NCI-H524 treated with DMSO at 0.1 percent for 48 hours (cell line): ENCODE measurements at places on chromosomes 6 and 20.

- DNase-seq = no peak
Measured at GRCh38 chr6:155122199-155122950, 127.3 kb downstream of the TIAM2 start.

GRCh38 chr6:124546601-124547000 is 415.6 kb upstream of the RNF217 start:
- DNase-seq = no peak

DNA sequence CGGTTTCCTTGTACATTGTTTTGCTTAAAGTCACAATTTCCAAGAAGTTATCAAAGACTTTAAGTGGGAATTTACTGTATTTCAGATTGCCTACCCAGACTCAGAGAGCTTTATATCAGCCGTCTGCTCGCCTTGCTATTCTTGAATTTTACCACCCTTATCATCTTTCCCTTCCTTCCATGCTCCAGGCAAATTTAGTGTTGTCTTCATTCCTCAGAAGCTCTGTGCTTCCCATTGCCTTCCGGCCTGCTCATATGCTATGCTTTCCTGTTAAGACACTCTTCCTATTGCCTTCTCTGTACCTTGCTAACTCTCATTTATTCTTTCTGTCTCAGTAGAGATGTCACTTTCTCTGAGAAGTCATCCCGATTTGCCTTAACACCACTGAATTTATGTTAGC is 52.1 kb downstream of the CD2AP start:
- no peak for DNase-seq

DNA sequence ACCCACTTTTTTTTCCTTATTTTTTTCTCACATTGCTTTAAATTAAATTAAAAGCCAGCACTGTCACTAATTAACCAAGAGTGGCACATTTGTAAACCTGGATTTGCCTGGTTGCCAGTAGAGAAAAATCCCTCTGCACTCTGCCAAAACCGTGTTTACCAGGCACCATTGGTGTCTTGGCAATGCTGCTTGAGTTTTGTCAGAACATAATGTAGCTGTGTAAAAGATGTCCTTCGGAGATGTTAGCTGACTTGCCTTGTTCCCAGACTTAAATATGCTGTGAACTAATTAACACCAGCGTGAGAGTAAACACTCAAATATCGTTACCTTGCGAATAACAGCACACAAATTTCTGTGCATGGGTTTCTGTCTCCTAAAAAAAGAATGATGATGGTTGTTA is 694.9 kb upstream of the ID4 start:
- no peak for DNase-seq

DNA sequence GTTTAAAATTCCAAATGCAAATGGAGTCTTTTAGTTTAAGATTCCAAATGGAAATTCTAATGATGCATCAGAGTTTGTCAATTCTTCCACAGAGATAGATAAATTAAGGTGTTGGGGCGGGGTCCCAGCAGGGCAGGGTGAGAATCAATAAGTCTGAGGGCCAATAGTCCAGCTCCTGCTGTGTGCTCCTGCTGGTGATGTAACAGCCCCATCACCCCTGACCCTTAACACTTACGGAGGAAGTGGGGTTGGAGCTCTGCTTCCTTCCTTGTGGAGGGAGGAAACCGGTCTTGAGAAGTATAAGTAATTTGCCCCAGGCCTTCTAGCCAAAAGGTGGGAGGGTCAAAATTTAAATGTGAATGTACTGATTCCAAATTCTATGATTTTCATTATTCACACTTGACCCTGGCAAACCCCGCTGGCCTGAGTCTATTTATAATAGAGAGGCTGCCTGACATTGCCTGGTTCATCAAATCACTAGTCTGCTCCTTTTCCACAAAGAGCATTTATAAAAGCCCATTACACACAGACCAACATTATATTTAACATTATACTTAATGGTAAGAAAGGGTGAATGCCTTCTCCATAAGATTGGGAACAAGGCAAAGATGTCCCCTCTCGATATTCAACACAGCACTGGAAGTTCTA is 17.2 kb downstream of the ZBTB2 start:
- no peak for DNase-seq

- DNase-seq = no peak
Measured at GRCh38 chr6:88376197-88376596, 210.1 kb upstream of the CNR1 start.

DNA sequence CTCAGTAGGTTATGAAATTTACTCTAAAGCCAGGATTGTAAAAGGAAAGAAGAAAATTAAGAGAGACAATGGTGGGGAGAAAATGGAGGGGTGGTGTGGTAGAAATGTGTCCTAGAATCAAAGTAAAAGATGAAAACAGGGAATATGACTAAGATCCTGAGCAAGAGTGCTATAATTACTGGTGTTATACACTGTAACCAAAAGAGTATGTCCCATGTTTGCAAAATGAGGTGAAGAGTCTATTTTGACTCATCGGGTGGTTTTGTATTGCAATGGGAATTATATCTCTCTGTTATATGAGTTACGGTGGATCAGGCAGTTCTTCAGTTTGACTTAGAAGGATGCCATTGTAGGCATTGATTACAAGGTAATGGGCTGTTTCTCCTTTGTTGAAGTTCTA is 8.5 kb downstream of the L3MBTL3 start:
- no peak for DNase-seq

- DNase-seq = no peak
Measured at GRCh38 chr6:21826904-21827303, 233.4 kb downstream of the SOX4 start.

DNA sequence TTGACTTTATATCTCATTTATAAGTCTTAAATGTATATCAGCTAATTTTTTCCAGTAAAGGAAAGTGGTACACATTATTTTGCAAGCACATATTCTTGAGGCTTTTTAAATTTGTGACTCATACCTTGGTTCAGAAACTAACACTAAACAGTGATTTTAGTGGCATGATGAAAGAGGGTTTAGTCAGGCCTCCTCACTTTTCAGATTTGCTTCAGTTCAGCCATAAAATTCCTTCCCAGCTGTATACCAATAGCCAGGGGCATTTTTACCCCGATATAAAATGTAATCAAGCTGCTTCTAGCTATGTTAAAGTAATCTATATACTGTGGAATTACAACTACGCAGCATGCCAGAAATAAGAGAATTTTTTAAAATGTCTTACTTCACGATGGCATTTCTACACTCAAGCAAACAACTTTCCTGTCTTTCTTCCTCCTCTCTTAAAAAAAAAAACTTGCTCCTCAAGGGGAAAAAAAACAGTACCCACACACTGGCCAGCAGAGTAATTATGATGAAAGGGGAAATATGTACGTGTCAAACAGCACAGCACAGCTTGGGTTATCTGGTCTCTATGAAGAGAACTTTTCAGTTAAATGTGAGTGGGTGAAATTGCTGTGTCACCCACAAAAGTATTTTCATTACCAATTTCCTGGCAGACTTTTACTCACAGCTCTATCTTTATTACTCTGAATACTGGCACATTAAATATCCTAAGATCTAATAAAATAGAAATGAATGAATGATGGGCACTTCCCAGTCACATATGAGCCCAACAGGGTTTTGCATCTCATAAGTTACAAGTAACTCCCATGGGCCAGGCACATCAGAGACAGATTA is 244.8 kb upstream of the TENT5A start:
- DNase-seq = no peak

DNA sequence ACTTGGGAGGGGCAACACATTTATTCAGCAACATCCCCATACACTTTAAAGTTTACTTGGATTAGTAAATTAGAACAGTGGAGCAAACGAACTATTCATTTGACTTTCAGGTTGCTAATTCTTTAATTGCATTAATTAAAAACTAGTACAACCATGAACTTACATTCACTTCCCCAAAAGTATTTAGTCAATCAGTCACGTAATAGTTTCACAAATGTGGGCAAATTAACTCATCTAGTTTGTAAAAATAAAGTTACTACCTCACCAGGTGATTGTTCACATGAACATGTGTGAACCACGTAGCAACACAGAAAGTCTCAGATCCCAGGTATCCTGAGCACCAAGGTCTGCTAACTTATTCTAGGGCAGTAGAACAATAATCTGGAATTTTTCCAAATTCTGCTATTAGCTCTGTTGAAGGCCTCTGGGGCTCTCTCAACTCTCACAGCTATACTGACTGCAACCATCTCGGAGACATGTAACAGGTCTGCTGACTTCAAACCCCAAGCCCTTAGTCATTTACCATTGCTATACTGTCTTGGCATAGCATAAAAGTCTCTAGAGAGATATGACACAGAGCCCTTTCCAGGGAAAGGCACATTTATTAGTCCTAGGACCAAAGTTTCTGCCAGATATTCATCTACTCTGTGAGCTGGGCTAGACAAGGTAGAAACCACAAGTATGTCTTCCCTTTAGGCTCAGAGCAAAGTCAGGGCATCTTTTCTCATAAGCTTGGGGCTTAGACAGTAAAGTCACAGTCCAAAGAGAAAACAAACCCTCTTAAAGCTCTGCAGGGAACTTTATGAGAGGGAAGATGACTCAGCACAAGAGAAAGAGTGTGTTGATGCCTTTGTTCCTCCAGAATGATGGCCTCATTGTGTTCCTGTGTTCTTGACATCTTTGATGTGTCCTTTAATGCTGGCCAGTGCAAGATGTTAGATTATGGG is 50.9 kb upstream of the CCDC28A start:
- no peak for DNase-seq

- no peak for DNase-seq
Measured at GRCh38 chr6:152975204-152975915, 7.5 kb downstream of the FBXO5 start.

DNA sequence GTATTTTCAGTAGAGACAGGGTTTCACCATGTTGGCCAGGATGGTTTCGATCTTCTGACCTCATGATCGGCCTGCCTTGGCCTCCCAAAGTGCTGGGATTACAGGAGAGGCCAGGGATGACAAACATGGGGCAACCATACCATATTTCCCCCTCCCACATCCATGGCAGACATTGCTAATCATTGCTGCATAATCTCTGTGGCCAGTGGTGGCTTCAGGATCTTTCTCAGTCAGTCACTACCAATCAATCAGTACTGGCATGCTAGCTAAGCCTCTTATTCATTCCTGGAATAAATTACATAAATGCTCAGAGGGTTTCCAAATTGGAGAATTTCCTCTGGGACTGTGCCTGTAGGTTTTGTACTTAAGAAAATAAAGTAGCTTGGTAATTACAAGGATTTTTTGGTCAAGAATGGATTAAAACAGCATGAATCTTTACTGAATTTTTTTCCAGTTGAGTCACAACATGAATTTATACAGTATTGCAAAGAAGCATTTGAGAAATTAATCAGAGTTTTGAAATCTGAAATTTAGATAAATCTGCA is 138.1 kb downstream of the FNDC1 start:
- DNase-seq = no peak

DNA sequence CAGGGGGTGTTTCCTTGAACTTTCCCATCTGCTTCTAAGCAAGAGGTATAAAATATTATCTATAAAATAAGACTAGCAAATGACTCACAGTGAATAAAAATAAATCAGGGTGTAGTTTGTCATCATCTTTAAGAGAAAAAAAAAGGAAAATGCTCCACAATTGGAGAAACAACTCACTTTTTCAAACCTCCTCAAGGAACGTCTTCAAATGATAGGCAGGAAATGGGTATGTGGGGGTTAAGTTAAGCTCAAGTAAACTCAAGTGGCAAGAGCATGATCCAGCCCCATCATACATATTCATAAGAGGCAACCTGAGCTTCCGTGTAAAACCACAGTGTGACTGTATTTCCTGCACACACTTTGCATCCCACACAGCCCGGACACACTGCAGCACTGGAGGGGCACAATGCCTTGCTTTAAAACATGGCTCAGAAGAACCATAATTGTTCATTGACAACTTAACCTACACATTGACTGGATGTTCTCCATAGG is 58.5 kb upstream of the CEP85L start:
- peak; percentile 73 for DNase-seq

DNA sequence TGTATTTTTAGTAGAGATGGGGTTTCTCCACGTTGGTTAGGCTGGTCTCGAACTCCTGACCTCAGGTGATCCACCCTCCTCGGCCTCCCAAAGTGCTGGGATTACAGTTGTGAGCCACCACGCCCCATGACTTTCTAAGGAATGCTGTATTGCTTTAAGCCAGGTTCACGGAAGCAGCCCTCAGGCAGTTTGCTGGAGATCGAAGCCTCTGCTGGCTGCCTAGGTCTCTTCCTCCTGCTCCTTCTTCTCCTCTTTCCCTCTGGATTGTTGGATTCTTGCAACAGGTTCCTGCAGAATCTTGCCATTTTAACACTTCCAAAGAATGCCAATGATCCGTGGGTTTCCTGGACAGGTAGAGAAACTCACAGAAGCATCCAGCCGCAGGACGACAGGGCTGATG is 29.3 kb upstream of the B4GALT5 start:
- DNase-seq = no peak

- DNase-seq = no peak
Measured at GRCh38 chr6:28817808-28818145, 106.0 kb downstream of the TRIM27 start.

DNA sequence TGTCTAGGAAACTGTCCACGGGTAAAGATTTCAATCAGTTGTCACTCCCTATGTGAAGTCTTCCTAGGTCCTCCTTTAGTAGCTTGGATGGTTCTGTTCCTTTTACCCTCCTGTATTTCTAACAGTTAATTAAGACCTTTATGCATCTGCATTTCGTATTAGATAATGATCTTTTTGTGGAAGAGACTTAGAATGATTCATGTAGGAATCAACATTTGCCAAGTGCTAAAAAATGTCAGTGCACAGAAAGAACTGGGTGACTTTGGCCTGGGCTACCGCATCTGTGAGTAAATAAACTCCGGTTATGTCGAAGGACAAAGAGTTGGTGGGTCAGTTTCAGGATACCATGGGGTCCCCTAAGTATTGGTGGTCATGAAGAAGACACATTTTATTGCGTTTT is 918.0 kb downstream of the TFAP2A start:
- DNase-seq = no peak

DNA sequence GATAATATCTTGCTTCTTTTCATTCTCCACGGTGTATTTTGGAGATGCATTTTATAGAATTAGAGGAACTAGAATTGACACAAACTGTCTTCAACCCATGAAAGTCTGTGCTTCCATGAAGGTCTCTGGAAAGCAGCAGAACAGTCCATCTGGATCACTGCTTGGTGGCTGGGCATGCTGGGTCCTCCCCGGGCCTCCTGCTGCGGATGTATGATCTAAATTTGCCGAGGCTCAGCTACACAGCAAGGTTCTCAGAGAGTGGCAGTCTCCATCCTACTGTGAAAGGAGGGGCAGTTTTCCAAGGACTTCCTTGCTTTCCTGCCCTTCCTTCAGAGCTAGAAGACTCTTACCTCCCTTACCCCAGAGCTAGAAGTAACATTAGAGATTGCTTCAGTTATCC is 15.1 kb downstream of the PKIG start:
- DNase-seq = no peak

DNA sequence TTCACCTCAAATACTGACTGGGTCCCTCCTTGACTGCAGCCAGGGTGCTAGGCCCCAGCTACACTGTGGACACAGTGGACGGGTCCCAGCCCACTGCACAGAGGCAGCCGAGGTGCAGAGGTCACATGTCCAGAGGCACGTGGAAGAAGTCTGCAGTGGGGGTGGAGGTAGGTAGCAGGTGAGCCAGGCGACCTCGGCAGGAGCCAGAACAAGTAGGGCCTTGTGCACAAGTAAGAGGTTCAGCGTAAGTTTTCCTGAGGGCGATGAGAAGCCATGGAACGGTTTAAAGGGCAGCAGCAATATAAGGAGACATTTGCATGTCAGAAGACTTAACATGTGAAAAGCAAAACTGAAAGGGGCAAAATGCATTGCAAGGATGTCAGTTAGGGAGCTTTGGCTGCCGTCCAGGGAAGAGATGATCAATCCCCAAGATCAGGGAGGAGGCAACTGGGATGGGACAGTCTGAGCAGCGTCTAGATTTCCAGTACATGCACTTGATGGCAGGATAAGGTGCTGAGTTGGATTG is 49.7 kb upstream of the SNX9 start:
- no peak for DNase-seq

GRCh38 chr6:88456221-88456859 is 290.2 kb upstream of the CNR1 start:
- no peak for DNase-seq
